ENCODE measurements at places on chromosomes 3 and 15.

DNA sequence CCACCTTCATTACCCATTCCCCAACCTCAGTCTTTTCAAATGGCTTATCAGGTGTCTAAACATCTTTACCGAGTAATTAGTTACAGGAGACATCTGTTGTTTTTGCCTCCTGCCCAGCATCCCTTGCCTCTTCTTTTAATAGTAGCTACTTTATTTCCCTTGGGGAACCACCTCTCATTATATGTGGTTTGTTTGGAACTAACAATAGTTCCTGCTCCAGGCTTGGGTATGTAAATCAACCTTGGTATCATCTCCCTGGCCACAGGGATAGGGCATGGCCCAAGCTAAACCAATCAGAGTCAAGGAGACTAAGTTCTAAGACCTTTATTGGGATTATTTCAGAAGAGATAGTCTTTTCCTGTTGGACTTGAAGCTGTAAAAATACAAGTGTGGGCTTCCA is 76.6 kb downstream of the ETV5 start:
- DNase-seq = no peak

DNA sequence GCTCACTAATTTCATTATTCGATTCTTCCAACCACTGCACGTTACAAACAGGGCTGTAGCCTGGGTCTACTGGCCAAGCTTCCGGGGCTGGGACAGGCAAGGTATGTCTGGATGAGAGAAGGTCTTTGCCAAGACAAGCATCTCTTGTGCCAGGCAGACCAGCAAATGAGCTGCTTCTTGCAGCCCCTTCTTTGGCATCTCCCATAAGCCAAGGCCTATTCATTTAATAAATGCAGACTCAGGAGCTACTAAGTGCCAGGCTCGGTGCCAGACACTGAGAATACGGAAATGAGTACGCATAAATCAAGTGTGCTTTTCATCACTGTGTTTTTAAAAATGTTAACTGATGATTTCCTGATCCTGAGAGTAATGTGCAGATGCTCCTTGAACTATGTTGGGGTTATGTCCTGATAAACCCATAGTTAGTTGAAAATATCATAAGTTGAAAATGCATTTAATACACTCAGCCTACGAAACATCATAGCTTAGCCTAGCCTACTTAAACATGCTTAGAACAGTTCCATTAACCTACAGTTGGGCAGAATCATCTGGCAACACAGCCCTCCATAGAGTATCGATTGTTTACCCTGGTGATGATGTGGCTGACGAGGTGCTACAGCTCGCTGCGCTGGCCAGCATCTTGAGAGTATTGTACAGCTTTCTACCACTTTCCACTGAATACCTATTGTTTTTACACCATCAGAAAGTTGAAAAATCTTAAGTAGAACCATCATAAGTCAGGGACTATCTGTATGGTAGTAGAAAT is 135.0 kb upstream of the CTDSPL start:
- DNase-seq = no peak

DNA sequence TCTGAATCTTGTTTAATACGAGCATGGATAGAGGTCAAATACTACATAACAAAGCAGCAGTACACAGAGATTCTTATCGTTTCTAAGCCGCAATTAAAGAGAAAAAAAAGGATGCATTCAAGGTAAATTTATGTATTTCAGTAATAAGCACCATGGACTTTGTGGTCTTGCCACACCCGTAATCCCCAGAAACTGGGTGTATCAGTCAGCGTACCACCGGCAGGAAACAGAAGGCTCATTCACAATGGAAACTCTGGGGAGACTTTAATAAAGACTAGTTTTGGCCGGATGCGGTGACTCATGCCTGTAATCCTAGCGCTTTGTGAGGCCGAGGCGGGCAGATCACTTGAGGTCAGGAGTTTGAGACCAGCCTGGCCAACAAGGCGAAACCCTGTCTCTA is 81.9 kb upstream of the ZNF280D start:
- DNase-seq = no peak

- DNase-seq = no peak
Measured at GRCh38 chr15:81157939-81158223, 23.8 kb downstream of the CFAP161 start.

DNA sequence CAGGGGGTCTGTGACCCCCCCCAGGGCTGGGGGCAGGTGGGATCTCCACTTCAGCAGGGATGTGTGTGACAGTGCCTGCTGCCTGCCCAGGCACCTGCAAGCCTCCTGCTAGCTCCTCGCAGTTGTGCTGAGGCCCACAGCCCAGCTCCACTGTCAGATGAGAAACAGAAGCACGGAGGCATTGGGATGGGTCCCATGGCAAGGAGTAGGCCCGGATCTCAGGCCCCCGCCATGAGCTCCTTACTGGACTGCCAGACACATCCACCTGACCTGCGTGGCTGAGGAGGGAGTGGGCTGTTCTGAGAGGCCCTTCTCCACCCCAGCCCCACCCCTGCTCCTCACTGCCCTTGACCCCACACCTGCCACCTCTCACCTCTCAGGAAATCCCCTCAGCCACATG is 18.2 kb upstream of the SKOR1 start:
- no peak for DNase-seq

GRCh38 chr3:165523801-165524200 is 313.4 kb downstream of the BCHE start:
- no peak for DNase-seq

DNA sequence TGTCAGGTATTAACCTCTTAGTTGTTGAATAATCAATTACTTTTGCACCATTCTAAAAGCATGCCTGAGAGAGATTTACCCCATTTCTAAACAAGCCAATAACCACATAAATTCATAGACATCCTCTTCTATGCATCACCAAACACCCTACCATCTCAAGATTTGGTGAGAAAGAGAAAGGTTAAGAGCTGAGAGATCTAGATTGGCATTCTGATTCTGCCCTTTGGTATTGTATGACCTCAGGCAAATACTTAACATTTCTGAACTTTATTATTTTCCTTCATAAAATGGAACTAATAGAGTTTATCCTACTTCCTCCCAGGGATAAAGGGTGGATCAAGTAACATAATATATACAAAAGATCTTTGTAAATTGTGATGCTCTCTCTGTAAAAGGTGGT is 146.5 kb upstream of the MME start:
- DNase-seq = no peak

GRCh38 chr3:45330510-45331295 is 57.7 kb upstream of the LARS2 start:
- no peak for DNase-seq
